ENCODE measurements at places on chromosomes 3 and 15.

GRCh38 chr3:198043119-198043518 lies 83.1 kb downstream of the LMLN start:
- no peak for DNase-seq

- DNase-seq = no peak
Observed at GRCh38 chr3:137796993-137797392, 32.9 kb downstream of the SOX14 start.

GRCh38 chr3:27278383-27279055 lies 90.7 kb downstream of the NEK10 start:
- no peak for DNase-seq

- no peak for DNase-seq
Observed at GRCh38 chr15:77964193-77964592, 113.3 kb downstream of the TBC1D2B start.

DNA sequence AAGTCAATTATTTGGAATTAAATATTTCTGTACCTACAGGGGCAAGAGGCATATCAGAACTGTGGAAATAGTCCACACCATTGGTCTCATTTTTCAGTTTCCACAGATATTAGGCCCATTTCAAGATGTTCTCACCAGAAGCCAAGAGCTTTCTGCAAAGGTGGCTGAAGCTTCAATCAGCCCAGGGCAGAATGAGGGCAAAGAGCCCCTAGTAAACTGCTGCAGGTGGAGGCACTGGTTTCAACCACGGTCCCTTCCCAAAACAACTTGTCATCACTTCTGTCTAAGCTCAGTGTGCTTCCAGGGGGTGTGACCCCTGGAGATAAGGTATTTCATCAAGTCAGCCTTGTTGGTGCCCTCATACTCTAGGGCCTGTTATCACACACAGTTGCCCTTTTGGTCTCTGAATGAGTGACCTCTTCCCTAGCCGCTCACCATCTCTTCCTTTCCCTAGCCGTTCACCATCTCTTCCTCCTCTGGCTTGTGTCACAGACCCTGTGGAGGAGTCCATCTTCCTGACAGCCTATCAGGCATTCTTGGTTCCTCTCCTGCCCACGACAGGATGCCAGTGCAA lies 21.2 kb downstream of the IL17RD start:
- no peak for DNase-seq

GRCh38 chr3:106628407-106628806 lies 748.8 kb upstream of the CCDC54 start:
- DNase-seq = no peak

- DNase-seq = no peak
Observed at GRCh38 chr15:85880501-85881190, 85.9 kb upstream of the KLHL25 start.

DNA sequence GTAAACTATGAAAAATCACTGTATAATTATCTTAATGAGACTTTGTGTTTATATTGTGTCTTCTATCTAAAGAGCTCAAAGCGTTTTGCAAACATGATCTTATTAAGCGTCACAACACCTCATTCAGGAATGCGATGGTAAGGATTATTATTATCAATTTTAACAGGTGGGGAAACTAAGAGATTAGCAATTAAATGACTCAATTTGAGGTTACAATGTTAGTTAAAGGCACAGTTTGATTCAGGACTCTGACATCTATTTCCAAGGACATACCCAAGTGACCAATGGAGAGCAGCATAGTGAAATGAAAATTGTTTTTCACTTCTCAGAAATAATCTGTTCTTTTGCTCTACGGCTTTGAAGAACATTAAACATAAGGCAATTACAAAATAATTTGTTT lies 74.6 kb downstream of the FMN1 start:
- DNase-seq = no peak

GRCh38 chr15:90001062-90001682 lies at the start of gene ZNF710:
TSS of gene ZNF710 (plus strand) at chr15:90001324. CDS start at chr15:90067138, 65,814 bp downstream.
- DNase-seq = peak; percentile 27

- DNase-seq = no peak
Observed at GRCh38 chr15:51401872-51402517, 60.5 kb downstream of the GLDN start.

- no peak for DNase-seq
Observed at GRCh38 chr3:127491323-127491722, 99.2 kb downstream of the TPRA1 start.

- no peak for DNase-seq
Observed at GRCh38 chr3:10524799-10525301, 19.5 kb upstream of the ATP2B2 start.

DNA sequence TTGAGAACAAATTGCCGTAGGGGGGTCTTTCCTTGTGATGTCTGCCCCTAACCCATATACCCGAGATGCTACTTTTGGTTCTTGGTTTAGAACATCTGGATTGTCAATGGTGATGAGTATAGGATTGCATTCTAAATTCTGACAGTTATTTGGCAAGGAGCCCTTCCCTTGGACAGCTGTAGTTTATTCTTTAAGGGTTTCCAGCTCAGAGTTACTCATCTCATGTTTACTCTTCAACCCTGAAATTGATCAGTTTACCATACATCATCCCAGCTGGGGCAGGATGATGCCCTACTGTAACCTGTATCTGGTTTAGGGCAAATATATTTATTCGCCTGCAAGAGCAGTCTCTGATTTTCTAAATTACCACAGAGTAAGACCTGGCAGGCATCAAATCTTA lies 85.7 kb upstream of the XCR1 start:
- no peak for DNase-seq

DNA sequence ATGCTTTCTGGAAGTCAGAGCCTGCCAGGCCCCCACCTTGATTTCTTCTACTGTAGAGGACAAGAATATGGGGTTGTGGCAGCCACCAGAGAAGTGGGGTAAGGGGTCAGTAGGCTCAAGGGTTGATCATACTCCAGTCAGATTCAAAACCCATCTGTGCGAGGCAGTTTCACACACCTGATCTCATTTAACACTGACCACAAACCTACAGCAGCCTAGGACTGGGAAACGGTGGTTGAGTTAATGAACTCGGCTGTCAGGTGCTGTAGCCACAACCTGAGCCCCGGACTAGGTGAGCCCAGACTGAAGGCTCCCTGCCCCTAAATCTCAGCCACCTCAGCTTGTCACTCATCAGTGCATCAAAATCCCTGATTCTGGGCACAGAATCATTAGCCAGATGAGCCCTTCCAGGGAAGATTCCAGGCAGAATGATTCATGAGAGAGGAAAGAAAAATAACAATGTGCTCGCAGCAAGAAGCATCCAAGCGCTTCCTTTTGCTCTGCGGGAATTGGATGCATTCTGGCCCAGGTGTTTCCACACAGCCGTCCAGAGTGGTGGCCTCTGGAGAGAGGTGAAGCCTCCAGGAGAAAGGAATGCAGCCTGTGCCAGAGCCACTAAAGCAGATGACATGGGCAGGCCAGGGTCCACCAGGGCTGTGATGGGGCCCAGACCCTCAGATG lies 102.1 kb downstream of the SRGAP3 start:
- DNase-seq = no peak

- DNase-seq = no peak
Observed at GRCh38 chr3:66439666-66440344, 61.0 kb downstream of the LRIG1 start.

GRCh38 chr15:61621146-61621545 lies 392.0 kb upstream of the RORA start:
- no peak for DNase-seq

DNA sequence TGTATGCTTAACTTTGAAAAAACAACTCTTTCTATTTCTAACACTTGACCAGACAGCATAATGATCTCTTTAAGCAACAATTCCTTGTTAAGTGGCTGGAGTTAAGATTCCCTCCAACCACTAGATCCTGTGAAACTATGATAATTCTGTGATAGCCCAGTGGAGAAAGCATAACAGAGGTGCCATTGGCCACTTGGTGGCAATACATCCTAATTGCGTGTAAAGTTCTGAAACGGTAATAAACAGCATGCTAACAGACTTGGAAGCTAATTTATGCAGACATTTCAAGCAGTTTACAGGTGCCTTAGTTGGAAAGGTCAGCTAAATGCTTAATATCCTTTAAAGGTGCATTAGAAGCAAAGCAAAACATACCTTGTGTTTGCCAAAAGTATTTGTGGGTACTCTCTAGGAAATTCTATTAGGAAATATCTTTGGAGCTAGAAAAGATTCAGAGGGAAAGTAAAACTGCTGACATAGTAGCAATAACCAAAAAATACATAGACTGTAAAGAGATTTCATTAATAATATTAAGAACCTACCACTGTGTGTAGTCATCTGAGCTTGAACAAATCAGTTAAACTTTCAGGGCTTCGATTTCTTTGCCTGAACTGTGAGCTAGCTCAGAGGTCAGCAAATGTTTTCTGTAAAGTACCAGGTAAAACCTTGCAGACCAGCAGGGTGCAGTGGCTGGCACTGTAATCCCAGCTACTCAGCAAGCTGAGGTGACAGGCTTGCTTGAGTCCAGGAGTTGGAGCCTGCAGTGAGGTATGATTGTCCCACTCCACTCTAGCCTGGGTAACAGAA lies 19.0 kb upstream of the CSTA start:
- DNase-seq = no peak

- no peak for DNase-seq
Observed at GRCh38 chr3:105385819-105386508, 19.3 kb downstream of the ALCAM start.

DNA sequence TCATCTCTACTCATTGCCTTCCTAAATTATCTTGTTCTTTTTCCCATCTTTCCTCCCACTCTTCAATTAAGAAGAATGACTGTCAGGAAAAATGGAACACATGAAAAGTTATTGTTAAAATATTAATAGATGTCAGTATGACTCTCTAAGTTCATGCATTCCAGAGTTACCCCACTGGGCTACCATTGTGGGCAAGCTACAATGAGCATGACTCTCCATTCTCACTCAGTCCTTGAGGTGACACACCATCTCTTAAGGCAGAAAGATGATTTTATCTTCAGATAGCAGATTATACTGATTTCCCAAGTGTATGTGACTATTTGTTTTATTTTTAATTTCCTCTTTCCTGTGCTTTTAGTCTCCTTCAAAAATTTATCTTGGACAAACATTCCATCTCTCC lies 144.3 kb downstream of the ALCAM start:
- no peak for DNase-seq

DNA sequence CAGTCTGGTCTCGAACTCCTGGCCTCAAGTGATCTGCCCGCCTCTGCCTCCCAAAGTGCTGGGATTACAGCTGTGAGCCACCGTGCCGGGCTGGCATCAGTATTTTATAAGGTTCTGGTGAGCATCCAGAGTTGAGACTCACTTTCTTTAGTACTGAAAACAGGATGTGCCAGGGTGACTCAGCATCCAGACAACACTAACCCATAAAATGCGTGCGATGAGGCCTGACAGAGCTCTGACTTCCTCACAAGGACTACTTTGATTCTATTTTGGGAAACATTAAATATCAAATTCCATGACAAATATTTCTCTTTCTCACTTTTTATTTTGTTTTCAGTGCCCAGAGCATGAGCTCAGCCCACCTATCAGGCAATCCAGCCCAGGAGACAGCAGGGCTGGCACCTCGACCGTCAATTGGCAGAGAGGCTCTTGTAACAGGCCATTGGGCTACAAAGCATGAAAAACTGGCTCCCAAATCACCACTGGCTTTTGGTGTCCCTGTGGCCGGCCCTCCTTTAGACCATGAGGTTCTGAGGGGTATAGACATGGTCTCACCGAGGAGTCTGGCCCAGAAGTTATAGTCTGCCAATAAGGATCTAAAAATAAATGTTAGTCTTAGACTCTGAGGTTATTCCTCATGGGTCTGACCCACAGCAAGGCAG lies 75.0 kb downstream of the FEM1B start:
- DNase-seq = peak; percentile 44

DNA sequence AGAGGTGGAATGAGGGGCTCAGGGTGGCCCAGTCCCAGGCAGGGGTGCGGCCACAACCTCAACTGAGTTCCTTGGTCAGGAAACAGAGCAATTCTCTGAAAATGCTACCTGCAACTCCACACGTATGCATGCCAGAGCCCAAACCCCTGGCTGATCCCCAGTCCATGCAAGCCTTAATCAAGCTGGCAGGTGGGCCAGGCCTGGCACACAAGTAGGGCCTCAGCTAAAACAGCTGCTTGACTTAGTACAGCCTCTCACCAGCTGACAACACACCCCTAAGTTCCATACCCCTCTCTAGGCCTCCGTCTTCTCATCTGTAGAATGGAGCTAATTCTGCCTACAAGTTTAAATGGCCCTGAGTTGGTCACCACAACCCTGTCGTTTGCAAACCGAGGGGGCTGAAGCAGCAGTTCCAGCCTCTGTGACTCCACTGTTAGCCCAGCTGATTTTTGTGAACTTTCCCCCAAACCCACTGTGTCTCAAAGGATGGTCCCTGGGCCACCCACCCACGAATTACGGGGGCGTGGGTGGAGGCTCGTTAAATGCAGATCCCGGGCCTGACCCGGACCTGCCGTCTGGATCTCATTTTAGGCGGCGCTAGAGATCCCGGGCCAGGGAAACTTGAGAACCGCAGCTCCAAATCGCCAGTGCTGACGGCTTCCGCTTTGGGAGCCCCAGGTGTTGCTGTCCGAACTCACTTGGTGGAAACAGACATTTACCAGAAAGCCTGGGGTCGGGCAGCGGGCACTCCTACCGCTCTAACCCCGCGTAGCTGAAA lies 927 bp downstream of the CHDH start:
- DNase-seq = no peak

DNA sequence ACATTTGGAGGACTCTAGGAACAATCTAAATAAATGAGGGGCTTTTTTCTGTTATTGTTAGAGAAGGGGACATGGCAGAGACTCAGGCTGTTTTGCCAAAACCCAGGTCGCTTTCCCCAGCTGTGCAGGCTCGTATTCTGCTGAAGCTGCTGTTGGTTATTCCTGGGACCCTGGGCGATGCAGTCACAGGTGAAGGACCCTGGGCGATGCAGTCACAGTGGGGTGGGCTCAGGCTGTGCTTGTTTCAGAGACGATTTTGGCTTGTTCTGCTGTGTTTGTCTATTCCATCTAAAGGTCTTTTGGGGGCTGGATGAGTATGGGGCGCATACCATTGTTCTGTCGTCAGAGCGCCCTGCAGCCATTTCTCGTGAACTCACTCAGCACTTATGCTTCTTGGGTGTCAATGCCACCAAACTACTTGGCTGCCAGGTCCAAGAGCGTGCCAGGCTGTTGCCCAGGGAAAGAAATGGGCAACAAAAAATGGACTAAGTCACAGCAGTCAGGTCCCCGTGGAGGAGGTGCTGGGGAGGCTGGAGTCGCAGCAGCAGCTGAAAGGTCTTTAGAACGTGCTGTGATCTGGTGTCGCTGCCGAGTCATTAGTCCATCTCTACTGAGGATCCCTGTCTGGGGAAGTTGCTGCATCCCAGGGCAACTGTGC lies 151.4 kb downstream of the CHDH start:
- DNase-seq = no peak

DNA sequence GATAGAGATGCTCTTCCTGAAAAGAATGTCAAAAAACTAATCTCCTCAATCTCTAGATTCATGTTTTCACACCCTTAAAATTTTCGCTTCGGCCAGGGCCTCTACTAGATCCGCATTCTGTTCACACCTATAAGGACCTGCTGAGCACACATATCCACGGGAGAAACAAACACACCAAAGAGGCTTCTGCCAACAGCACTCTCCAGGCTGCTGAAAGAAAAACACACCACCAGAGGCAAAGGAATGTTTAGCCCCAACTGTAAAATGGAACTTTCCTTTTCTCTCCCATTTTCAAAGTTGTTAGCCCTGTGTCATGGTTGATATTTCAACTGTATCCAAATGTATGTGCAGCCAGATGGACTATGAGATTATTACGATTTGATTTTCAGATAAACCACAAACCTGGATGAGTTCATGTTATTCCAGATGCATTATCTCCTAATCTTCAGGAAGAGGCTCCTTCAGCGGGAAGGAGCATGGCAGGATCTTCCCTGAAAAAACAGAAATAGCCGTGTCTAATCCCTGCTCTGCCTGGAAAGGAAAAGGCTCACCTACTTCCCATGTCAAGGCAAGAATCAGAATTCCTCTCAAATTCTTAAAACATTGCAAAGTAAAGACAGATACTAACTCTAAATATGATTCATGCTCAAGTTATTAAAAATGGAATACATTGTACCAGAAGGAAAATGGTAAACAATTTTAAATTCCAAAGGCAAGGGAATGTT lies 442.7 kb upstream of the NR2F2 start:
- no peak for DNase-seq
